Aorta (tissue), 5 donors: ENCODE measurements at places on chromosomes 3 and 15. TPM values are rescaled to one million over a fixed set of nuclear protein-coding genes. Genes with fewer than 3 reads are reported as not detected.

The FEZF2 gene
- total RNA-seq, result not detected

The LOXL1 gene
- 108 TPM for total RNA-seq

The BFSP2 gene
- total RNA-seq, result not detected

The COLQ gene
- 18.7 TPM for total RNA-seq

The PRTG gene
- 4.4 TPM for total RNA-seq

The GHSR gene
- not detected for total RNA-seq

- no peak for DNase-seq
Measured at GRCh38 chr3:65436580-65436979, 602.1 kb downstream of the MAGI1 start.

DNA sequence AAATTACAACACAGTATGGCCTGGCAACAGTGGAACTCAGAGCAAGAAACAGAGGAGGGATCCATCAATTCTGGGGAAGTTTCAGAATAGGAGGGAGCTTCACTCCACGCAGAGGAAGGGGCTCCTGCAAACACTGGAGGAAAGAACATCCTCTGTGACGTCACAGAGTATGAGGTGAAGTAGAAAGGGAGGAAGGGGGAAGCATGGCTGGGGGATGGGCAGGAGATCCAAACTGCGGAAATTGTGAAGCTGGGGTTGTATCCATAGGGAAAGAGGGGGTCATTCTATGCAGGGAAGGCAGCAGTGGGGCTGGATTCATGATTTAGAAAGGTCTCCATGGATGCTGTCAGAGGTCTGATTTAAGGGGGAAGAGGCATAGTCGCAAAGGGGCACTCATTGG is 8.3 kb upstream of the SCN10A start:
- DNase-seq, result no peak

DNA sequence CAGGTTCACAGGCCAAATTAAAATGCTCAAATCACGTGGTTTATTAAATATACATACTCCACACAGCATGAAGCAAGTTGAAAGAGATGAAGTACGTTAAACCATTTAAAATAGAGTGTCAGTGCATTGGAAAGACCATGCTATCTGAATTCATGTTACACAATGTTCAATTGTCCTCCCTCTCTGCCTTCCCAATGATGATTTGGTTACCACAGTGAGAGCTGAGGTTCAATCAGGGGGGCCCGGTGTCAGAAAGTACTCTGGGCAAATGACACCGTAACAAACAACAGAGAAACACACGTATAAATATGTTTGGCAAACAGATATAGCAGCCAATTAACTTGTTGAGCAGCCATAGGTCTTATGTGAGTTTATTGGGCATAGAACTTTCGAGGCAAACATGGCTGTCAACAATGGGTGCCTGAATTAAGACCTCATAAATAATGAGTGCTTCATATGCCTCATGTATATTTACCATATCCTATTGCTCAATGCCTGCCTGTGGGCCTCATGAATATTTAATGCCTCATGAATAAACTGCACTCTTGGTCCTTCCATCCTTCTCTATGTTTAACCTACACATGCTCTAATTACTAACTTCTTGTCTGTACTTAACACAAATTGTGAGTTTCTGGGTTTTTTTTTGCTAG is 641.5 kb downstream of the PLOD2 start:
- no peak for DNase-seq

- DNase-seq, result no peak
Measured at GRCh38 chr3:67077656-67078055, 79.5 kb downstream of the KBTBD8 start.

- no peak for DNase-seq
Measured at GRCh38 chr3:22361521-22361920, 610.5 kb upstream of the ZNF385D start.

GRCh38 chr3:184259878-184260723 is 1.3 kb downstream of the CAMK2N2 start:
- DNase-seq, result peak; percentile 82

DNA sequence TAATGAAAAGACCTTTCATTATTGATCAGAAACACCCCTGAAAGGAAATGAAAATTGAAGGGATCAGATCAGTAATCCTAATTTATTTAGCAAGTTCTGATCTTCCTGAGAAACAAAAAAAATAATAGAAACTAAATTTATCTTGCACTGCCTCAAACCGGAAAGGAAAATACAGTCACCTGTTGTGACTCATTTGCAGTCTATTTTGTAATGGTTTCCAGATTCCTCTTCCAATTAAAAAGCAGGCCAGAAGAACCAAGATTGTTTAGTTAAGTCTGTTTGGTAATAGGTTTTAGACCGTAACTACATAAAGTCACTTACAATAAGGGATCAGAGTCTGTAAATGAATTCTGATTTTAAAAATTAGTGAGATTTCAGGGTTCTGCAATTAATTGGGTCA is 49.7 kb upstream of the ATOSA start:
- DNase-seq, result no peak

DNA sequence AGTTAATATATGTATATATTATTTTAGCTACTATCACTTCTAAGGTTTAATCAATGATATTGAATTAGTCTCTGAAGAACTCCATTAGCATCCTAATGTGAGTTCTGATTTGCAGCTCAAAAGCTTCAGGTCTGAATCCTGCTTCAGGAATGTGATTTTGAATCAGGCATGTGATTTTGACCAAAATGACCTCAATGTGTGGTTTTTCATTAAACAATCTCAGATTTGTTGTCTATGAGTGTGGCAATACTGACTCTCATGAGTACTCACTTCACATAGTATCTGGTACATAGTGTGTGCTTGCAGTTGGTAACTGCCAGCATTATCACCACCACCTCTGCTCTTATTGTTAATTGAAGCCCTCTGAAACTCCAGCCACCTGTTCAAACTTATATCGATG is 251.0 kb downstream of the KCNH8 start:
- DNase-seq, result no peak

GRCh38 chr3:64266065-64266931 is 41.0 kb upstream of the PRICKLE2 start:
- DNase-seq, result no peak

DNA sequence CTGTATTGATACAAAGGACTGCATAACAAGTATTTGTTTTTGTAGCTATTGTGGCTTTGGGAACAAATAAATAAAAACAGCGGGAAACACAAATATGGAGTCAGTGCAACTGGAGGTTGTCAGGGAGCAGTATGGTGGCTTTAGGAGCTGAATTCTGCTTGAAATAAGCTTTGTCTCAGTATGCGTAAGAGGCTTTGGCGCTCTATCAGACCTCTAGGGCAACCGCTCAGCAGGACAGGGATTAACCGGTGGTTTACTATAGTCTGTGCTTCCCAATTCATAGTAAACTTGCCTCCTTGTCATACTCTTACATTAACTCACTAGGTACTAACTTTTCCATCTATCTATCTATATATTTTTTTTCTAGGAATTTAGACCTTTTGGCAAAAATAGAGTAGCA is 104.6 kb downstream of the ZIC1 start:
- DNase-seq, result no peak

GRCh38 chr3:12294885-12295580 is 6.2 kb downstream of the PPARG start:
- no peak for DNase-seq

GRCh38 chr3:148329481-148330235 is 368.0 kb upstream of the AGTR1 start:
- no peak for DNase-seq

GRCh38 chr3:10248984-10249748 is 907 bp downstream of the TATDN2 start:
- peak; percentile 81 for DNase-seq
